ENCODE measurements at places on chromosomes 13 and 19.

GRCh38 chr19:38047049-38047438 is 140.0 kb downstream of the SIPA1L3 start:
- peak; percentile 41 for DNase-seq

DNA sequence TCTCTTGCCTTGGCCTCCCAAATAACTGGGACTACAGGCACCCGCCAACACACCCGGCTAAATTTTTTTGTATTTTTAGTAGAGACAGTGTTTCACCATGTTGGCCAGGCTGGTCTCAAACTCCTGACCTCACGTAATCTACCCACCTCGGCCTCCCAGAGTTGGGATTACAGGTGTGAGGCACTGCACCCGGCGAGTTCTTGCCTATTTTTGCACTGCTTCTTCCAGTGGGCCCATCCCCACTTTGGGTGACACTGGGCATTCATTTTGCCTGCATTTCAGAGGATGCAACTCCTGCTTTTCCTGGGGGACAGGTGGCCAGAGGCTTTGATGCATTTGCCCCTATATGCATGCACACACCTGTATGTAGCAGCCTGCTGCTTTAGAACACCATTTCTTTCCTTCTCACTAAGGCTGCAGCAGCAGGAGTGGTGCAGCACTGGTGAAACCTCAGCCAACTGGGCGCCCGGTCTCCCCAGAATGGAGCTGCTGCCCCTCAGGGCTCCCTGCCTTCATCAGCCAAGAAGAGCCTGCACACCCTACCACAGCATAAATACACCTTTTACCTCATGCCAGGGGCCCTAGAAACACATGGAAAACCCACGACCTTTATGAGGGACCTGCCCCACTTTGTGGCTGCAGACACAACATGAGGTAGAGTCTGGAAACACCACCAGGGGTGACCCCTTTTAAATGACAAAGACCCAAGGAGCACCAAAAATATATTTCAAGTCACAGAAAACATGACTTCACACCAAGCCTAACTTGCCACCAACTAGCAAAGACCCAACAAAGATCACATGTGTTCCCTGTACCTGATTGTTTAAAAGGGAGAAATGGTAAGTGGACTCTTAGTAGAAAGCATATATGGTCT is 36.8 kb upstream of the POP4 start:
- no peak for DNase-seq

DNA sequence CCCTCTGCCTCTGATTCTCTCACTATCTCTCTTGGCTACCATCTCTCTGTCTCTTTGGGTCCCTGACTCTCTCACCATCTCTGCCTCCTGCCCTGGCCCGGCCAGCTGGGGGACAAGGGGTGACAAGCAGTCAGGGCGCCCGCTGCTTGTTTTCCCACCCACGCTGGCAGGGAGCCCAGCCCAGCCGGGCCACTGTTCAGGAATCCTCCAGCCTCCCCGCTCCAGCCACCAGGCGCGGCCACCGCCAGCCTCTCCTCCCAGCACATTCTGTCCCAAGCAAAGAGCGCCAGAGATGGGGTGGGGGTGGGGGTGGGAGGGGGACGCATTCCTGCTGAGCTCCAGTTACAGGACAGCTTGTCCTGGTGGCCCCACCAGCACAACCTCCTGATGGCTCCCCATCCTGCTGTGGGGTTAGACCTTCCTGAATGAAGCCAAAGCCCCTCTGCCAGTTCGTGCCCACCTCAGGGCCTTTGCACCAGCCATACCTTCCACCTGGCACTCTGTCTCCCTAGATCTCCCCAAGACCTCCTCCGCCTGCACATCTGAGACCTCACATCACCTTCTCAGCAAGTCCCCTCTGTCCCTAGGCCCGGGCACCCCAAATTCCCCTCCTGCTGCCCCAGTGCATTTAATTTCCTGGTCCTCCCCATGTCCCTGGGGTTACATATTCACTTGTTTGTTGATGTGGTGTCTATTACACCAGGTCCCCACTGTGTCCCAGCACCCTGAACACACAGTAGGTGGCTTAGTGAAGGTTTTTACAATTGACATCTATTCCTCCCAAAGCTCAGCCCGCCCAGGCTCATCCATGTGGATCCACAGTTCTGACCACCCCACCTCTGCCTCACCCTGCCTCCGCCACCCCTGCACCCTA is 12.5 kb downstream of the ARRDC2 start:
- no peak for DNase-seq

- DNase-seq, result no peak
Measured at GRCh38 chr13:95536632-95537241, 15.8 kb upstream of the CLDN10 start.

GRCh38 chr13:99758460-99759162 is 213.0 kb downstream of the ZIC5 start:
- no peak for DNase-seq

DNA sequence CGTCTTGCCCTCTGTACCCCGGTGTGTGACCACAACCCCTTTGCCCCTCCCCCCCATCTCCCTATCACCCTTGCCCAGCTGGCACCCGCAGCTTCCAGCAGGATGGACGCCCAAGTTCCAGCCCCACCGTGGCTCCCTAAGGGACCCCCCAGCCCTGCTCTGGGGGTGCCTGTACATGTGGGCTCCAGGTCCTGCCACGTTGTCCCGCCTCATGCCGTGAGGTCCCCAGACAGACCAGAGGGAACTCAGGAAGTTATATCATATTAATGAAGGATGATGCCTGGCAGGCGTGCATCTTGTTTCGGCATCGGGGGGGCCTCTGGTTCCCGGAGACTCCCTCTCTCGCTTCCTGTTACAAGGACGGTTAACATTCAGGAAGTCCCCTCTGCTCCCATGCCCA is 1.6 kb upstream of the PTGIR start:
- DNase-seq, result no peak

- no peak for DNase-seq
Measured at GRCh38 chr19:27765912-27766725, 1446.8 kb downstream of the UQCRFS1 start.

- DNase-seq, result no peak
Measured at GRCh38 chr13:113187883-113188665, 20.4 kb downstream of the PCID2 start.

GRCh38 chr13:90375851-90376250 is 971.6 kb upstream of the MIR17HG start:
- no peak for DNase-seq

DNA sequence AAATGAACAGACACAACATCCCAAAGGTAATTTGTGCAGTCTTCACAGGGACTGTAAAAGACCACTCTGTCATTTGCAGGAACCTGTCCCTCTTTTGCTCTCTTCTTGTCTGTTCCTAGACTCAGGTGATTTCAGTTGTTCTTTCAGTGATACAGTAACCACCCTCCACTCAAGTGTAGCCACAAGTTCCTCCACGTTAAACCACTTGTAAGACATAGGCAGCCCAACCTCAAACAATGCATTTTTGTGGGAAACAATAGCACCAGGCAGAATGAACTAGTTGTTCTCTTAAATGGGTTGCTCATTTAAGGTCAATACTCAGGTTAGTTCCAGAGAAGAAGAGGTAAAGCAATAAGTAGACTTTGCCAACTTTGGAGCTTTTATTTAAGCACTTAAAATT is 359.4 kb downstream of the MZT1 start:
- no peak for DNase-seq

DNA sequence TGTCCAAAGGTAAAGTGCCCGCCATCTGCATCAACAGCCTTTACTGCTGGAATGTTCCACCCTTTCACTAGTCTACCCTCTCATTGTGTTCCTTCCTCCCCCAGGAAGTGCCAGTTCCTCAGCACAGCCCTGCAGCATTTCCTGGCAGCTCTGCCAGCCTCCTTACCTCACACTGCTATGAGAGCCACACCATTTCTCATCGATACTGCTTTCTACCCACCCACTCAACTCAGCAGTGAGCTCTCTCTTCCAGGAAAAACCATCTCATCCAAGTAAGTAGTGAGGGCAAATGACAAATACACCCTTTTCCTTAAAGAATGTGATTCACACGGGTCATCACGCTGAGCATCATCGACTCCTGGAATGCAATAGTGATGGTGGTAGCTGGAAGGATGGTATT is 19.8 kb downstream of the UQCRFS1 start:
- DNase-seq, result no peak

- no peak for DNase-seq
Measured at GRCh38 chr19:32874605-32875004, 5.0 kb upstream of the SLC7A9 start.

- DNase-seq, result no peak
Measured at GRCh38 chr13:46624353-46624752, 71.4 kb downstream of the LRCH1 start.

DNA sequence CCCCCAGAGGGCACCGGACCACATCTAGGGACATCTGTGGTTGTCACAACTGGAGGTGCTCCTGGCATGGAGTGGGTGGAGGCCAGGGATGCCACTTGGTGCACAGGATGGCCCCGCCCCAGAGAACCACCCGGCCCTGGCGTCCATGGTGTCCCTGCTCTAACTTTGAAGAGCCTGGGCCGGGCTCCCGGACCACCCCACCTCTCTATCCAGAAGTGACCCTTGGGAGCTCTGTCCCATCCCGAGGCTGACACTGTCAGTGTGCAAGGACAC is 22.9 kb upstream of the MYDGF start:
- DNase-seq, result no peak

DNA sequence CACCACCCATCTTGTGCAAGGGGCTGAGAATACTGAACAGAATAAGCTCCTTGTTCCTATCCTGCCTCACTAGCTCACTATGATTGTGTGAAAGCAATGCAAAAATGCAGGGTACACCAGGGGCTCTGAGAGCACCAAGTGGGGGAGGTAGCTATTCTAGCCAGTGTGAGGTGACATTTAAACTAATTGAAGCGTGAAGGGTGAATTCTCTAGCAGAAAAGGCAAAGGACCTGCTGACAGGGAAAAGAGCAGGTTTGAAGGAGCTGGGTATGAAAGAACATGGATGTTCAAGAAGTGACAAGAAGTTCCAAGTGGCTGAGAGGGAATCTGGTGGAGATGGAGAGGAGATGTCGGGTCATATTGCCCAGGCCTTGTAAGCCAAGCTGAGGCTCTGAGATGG is 64.2 kb downstream of the SIAH3 start:
- DNase-seq, result no peak

GRCh38 chr19:36041831-36042230 is 9.2 kb upstream of the CLIP3 start:
- no peak for DNase-seq

DNA sequence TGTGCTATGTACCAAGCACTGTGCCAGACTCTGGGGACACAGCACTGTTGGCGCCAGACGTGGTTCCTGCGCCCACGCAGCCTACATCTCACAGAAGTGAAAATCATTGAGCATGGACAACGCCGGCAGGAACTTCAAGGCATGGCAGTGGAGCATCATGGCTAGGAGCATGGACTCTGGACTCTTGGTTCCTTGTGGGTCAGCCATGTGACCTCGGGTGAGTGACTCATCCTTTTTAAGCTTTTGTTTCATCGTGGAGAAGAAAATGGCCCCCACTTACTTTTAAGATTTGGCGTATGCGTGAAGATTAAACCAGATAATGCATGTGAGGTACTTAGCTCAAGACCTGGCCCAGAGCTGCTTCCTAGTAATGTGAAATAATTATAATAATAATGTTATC is 988.5 kb downstream of the UQCRFS1 start:
- DNase-seq, result no peak

DNA sequence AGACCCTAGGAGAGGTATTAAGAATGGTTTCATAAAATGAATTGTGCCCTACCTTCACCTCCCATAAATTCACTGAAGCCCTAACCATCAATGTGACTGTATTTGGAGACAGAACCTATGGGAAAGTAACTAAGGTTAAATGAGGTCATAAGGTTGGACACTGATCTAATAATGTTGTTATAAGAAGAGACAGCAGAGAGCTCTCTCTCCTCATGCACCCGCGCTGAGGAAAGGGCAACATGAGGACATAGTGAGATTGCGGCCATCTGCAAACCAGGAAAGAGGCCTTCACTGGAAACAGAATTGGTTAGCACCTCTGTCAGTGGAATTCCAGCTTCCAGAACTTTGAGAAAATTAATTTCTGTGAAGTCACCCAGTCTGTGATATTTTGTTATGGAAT is 1396.1 kb upstream of the MIR17HG start:
- no peak for DNase-seq

DNA sequence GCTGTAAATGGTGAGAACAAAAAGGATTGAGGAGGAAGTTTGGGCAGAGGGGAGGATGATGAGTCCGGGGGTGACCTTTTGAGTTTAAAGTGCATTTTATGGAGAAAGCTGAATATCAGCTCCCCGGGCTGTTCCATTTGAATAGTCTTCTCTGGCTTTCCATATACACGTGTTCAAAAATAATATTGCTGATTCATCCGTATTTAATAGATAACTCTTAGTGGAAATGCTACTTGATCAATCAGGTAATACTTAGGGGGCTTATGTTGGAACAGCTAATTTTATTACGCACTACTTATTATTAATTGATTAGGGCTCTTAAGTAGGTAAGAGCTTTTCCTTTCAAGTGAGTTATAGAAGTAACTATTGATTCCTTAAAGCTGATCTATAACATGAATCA is 76.4 kb downstream of the ERCC5 start:
- no peak for DNase-seq

DNA sequence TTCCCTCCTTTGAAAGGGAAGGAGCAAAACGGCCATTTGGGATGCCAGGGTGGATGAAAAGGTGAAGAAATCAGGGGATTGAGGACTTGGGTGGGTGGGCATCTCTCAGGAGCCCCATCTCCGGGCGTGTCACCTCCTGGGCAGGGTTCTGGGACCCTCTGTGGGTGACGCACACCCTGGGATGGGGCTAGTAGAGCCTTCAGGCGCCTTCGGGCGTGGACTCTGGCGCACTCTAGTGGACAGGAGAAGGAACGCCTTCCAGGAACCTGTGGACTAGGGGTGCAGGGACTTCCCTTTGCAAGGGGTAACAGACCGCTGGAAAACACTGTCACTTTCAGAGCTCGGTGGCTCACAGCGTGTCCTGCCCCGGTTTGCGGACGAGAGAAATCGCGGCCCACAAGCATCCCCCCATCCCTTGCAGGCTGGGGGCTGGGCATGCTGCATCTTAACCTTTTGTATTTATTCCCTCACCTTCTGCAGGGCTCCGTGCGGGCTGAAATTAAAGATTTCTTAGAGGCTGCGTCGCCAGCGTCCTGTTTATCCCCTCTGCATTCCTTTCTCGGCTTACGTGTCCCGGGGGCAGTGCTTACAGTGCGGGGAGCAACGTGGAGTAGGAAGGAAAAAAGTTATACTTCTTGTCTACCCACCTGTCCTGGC is 15.2 kb upstream of the S1PR4 start:
- peak; percentile 70 for DNase-seq

DNA sequence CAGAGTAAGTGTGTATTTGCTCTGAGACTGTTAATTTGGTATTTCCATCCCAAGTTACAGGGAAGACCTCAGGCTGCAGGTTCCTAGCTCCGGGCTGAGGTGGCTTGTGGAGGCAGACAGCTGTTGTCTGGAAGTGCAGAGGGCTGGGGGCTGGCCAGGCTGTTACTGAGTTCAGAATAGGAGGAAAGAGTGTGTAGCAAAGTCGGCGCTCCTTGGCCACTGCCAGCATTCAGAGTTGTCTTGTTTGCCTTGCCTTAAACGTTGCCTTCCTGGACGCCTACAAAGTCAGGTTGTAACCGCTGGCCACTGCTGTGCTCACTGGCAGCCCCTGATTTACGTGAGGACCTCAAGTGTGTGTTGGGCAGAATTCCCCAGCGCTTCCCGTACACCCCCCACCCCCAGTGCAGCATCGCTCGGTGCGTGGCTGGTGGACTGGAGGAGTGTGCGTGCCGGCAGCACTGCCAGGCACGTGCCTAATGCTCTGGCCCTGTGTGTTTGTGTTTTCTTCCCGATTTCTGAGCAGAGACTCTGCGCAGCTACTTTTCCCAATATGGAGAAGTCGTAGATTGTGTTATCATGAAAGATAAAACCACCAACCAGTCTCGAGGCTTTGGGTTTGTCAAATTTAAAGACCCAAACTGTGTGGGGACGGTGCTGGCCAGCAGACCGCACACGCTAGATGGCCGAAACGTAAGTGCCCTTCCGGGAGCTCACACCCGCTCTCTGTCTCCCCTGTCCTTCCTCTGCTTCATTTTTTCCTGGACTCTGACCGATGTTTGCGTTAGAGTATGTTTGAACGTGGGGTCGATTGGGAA is 10.5 kb downstream of the DAZAP1 start:
- DNase-seq, result no peak
